NCI-H2029 (cell line): ENCODE measurements at places on chromosomes 1 and 21.

- DNase-seq: no peak
Observed at GRCh38 chr1:5966543-5967205, 25.6 kb downstream of the NPHP4 start.

DNA sequence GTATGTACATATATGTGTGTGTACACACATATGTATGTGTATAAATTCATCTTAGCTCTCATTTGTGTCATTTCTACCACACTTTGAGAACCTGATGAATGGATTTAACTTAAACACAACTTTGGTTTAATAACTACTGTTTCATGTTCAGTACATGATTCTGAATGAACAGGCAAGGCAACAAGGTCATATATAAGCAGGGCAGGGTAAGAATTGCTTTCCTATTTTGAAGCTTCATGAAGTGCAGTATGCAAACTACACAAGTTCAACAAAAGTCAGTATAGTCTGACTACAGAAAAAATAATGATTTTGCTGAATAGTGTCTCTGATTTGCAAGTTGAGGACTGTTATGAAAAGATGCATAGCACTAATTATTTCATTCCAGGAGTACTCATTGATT is 127.6 kb downstream of the KCNK2 start:
- no peak for DNase-seq

DNA sequence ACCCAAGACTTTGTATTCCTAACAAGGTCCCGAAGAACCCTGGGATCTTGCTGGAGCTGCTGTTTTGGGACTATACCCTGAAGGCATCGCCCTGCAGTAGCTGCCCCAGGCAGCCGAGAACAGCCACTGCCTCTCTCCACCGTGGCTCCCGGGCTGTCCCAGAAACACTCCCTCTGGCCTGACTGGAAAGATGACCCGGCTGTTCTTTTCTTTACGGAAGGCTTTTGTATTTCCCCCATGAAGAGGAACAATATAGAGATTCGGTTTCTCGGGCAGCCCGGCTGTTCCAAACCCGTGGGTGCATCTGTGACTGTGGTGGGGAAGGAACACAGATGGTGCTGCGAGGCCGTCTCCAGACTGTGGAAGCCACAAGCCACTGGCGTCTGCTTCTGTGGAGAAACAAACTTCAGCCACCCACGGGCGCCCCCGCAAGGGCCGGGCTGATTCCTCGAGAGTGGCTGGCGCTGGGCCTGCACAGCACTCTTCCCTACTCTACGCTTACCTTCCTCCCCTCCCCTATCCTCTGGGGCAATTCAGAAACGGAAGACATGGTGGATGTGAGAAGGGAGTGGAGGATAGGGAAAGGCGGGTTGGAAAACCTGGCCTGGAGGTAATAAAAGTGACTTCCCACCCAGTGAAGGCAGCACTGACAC is 33.7 kb upstream of the VASH2 start:
- peak; percentile 40 for DNase-seq

GRCh38 chr1:62613890-62614289 is 16.6 kb downstream of the ANGPTL3 start:
- no peak for DNase-seq

DNA sequence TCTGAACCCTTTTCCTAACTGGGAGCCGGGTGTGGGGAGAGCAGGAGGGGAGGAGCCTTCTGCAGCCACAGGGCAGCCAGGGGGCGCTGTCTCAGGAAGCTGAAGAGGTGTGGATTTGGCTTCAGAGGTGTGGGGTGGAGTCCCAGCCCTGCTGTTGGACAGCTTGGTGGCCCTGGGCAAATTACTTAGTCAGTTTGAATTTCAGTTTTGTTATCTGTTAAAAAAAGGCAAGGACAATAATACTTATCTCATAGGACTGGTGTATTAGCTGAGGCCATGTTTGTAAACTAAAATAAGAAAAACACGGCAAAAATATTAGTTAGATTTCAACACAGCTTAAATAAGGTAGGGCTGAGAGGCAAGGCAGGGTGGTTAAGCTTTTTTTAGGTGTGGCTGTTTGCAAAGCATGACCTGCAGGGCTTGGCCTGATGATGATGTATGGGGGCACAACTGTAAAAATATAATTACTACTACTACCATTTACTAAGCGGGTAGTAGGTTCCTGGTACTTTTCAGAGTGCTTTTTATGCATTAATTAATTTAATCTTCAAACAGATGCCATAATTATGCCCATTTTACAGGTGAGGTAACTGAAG is 111.8 kb downstream of the PLXNA2 start:
- DNase-seq: peak; percentile 56

DNA sequence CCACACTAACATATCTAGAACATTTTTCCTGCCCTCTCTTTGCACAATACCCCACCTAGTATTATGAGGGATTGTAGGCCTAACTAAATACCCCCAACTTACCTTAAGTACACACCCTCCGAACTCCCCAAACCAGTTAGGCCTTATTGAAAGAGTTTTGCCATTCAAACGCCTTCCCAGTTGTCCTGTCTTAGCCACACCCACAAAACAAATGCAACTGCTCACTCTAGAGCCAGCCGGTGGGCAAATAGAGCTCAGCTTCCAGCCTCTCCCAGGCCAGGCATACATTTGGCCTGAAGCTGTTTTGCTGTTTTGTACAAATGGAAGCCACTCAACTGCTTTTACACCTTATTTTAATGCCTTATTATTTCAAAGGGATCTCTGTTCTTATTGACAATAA is 224.2 kb upstream of the RUNX1 start:
- DNase-seq: peak; percentile 59

GRCh38 chr1:184002071-184002470 is 35.5 kb downstream of the COLGALT2 start:
- no peak for DNase-seq

GRCh38 chr1:184461321-184461720 is 74.5 kb downstream of the C1orf21 start:
- DNase-seq: no peak

GRCh38 chr1:207309745-207310273 is 11.7 kb upstream of the CD55 start:
- no peak for DNase-seq

DNA sequence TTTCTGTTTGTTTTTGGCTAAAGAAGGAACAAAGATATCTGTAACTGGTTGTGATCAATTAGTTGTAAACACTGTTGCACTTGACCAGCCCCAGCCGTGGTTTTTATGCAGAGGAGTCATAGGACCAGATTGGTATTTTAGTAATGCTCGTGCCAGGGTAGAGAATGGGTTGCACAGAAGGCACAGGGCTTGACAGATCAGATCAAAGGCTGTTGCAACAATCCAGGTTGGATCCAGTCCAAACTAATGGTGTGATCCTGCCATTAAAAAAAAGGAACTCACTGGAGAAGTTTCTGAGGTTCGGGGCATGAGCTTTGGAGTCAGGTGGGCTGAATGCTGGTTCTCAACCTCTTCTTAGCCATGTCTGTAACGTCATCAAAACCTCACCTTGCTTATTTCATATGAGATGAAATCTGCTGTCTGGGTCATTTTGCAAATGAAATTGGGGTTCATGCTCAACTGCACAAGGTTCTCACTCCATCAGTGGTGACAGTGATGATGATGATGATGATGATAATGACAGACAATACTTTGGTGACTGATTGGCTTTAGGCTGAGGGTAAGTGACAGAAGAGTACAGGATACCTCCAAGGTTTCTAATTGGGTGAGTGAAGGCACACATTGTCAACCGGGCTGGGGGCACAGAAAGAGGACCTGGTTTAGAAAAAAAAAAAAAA is 43.1 kb downstream of the ZNF281 start:
- no peak for DNase-seq

DNA sequence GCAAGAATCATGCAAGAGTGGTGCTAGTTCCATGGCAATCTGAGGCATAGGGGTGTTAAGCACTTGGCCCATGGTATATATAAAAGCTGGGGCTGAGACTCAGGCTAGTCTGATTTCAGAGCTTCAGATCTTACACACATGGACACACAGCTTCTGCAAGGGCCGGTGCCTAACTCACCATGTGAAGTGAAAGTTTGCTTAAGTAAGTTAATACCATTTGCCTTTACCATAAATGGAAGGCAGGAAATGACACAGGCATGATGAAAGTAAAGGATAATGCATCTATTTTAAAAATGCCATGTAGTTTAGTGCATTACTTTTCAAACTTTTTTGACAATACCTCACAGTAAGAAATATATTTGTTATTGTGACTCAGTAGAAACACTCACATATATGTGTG is 122.6 kb downstream of the KCNJ6 start:
- no peak for DNase-seq

DNA sequence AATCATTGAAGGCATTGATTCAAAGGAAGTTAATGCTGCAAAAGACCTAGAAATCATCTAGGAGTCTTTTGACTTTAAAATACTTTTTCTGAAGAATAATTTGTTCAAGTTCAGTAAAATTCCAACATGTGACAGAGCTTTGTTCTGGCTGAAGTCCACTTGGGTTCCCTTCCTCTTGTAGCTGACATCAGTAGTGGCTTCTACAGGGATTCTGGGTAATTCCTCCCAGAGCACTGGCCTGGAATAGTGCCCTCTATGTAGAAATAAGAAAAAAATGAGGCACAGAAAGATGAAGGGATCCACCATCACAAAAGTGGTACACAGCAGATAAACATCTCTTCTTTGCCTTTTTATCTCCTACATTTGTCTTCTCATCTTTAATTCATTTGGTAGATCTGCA is 548.1 kb downstream of the LTN1 start:
- no peak for DNase-seq

DNA sequence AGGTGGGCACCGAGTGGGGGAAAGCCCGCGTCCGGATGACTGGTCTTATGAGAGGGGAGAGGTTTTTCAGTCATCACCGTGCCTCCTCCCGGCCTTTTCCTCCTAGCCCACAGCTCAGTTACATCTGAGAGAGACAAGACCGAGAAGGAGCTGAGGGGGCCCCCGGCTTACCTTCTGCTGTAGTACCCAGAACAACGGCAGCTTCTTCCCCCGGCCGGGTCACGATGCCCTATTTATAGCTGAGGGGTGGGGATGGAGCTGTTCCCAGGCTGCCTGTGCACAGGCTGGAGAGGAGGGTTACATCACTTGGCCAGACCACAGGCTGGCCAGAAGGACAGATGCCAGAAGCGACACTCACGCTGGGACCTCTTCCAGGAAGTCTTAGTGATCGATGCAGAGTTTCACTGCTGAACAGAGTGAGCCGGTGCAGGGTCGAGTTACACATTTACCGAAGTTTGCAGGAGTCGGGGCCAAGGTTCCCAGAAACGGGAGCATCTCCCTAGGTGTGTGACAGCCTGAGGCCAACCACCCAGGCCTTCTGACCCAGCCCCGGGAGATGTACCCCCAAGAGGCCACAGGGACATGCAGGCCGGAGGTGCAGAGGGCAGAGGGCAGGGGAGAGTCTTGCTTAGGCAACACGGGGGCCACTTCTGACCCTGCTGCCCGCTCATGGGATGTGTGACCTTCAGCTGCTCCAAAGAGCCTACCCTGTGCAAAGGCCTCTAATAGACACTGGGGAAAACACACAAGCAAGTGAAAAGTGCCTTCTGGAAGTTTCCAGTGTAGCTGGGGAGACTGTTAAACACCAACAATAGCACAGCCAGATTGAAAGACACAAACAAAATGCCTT is at the start of gene AGT:
TSS of gene AGT (minus strand) at position 208 of the 850 bp plus-strand sequence. CDS start 3,299 bp downstream, outside the sequence.
- peak; percentile 22 for DNase-seq

GRCh38 chr21:36461918-36462486 is 17.9 kb downstream of the CLDN14 start:
- no peak for DNase-seq

DNA sequence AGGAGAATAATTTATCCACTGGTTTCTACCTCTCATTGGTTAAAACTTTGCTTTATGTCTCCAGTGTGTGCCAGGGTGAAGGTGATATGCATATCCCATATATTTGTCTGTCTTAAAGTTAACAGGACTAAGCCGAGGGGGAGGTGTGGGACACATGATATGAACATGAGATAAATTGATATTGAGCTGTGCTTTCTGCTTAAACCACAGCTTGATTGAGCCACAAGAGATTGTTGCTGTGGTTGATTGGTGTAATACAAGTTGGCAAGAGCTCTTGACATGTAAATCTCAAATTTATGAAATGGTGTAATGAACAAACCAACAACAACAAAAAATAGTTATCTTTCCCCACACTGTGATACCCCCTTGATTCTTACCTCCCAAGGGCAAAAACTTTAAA is 1295.5 kb upstream of the NCAM2 start:
- no peak for DNase-seq

DNA sequence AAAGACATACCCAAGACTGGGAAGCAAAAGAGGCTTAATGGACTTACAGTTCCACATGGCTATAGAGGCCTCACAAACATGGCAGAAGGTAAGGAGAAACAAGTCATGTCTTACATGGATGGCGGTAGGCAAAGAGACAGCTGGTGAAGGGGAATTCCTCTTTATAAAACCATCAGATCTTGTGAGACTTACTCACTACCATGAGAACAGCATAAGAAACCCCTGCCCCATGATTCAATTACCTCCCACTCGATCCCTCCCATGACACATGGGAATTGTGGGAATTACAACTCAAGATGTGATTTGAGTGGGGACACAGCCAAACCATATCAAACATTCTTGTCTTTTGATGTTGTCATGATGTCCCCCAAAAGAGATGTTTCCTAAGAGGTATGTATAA is 103.3 kb downstream of the DUSP10 start:
- no peak for DNase-seq

- DNase-seq: no peak
Observed at GRCh38 chr1:55138823-55139222, 76.3 kb downstream of the USP24 start.

GRCh38 chr1:100459358-100460114 is 78.4 kb upstream of the GPR88 start:
- DNase-seq: peak; percentile 47
